ENCODE measurements at places on chromosomes 3 and 15.

DNA sequence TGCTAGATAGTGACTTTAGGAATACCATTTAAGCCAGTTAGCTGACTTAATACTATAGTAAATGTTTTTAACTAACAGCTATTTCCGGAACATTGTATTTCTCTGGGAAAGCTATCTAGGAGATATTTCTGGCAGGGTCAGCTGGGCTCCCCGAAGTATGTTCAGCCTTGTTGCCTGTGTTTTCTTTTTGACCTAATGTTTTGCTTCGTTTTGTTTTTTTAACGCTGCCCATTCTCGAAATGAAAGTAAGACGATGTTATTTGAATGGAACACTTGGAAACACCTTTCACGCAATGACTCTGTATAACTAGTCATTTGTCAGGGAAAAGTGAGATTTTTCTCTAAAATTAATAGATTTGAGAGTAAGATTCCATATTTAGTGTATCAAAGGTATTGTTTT is 702.9 kb upstream of the NAALADL2 start:
- no peak for DNase-seq

DNA sequence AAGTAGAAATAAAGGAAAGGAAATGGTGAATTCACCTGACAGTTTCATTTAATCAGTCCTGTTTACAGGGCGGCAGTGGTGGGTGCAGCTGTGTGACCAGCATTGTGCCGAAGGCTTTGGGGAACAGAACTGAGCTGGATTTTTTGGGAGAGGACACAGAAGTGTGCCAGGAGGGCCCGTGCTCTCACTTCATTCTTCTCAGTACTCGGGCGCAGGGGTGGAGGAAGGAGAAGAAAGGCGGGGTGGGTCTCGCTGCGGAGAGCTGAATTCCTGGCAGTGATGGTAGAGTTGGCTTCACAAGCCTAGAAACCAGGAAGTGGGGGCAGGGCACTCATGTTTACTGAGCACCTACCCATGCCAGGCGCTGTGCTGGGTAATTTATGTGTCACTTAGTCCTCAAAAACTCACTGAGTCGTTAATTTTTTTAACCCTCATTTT is 64.6 kb downstream of the CRTC3 start:
- peak; percentile 67 for DNase-seq

GRCh38 chr15:31516874-31517273 is 190.2 kb downstream of the KLF13 start:
- no peak for DNase-seq

DNA sequence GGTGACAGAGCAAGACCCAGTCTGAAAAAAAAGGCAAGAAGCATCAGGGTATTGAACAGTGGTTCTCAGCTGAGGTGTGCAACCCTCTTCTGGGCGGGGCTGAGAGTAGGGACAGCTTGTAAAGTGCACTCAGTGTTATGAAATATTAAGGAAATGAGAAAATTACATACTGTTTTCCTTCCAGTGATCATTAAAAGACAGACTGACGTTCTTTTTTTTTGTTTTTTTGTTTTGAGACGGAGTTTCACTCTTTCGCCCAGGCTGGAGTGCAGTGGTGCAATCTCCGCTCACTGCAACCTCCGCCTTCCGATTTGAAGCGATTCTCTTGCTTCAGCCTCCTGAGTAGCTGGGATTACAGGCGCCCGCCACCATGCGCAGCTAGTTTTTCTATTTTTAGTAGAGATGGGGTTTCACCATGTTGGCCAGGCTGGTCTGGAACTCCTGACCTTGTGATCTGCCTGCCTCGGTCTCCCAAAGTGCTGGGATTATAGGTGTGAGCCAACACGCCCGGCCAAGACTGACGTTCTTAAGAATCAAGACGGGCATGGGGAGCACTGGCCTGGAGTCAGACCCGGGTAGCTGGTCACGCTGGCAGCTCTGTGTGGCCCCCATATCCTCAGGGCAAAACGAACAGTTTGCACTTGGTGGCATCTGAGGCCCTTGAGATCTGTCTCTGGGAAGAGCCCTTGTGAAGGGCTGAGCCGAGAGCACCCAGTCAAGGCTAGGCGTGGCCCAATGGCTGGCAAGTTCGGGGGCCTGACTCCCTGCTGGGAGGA is 11.4 kb downstream of the MAN2A2 start:
- no peak for DNase-seq

- no peak for DNase-seq
Measured at GRCh38 chr15:74399511-74400312, 32.3 kb upstream of the CYP11A1 start.

- no peak for DNase-seq
Measured at GRCh38 chr3:197507081-197507480, 48.7 kb downstream of the BDH1 start.

- DNase-seq, result no peak
Measured at GRCh38 chr3:6640907-6641306, 220.0 kb upstream of the GRM7 start.

All from activated CD8-positive, alpha-beta memory T cell treated with anti-CD3 and anti-CD28 coated beads for 1 hour (primary cell).